ENCODE measurements at places on chromosomes 6 and 20.
A peak's percentile ranks its signal among the peaks of the same experiment; 100 is the strongest.

DNA sequence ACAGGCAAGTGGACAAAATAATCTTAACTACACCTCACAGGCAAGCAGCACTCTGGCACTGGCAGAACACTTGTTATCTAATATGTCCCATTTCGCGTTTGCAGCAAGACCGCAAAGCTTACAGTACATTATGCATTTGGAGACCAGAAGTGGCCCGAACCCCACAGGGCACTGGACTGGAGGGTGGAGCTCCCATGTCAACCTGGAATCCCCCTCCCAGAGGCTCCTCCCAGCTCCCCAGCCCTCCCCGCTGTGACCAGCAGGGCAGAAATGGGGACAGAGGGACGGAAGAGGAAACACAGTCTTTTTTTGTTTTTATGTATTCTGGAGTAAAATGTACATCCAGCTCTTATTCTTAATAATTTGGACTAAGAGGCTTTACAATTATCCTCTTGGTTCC, 263.7 kb downstream of the SMOC2 start:
- no peak for DNase-seq

DNA sequence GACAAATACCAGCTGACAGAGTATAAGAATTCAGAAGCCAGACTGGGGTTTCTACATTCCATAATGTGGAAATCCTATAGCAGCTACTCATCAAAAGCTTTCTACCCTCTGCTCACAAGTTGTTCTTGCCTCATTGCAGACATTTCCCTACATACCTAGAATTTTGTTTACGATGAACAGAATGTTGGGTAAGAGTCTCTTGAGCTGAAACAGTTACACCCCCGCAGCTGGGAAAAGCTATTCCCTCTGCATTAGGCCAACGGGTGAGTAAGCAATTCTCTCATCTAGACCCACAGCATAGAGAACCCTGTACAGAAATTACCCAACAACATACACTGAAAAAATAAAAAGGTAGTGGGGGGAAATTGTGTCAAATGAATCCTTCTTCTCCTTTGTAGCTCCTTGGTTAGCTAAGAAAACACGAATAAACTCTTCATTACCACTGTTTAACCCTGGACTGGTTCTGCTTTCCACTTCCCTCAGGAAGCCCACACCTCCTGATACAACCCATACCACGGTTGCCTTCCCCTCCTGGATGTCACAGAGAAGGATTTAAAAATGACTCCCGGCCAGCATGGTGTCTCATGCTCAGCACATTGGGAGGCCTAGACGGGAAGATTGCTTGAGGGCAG, 215.0 kb upstream of the SHLD1 start:
- DNase-seq: no peak

GRCh38 chr6:42714098-42714761, 8.2 kb downstream of the PRPH2 start:
- no peak for DNase-seq

DNA sequence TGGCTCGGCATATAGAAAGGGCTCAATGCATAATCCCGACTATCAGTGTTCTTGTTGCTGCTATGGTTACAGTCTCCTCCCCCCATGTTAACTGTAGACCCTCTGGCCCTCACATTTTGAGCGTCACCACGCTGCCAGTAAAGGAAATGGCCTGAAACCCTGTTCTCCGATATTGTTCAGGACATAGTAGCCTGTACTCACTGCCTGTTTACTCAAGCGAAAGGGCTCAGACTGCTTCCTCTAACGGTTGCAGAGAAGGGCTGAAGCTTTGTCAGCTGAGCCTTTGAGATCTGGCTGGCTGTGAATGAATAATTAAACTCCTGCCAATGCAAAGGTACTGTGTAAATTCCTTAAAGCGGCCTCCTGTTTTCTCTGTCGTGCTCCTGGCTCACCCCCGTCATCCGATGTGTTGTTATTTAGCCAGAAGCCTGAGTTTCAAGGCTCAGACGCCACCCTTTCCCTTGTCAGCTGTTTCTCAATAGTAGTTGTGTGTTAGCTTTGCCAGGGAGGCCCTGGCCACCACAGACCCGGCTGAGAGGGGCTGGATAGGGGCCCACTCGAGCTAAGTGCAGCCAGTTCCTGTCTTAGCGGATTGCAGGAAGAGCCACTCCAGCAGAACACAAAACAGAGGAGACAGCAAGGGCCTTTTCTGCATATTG, 31.2 kb upstream of the RALGAPA2 start:
- DNase-seq: no peak

DNA sequence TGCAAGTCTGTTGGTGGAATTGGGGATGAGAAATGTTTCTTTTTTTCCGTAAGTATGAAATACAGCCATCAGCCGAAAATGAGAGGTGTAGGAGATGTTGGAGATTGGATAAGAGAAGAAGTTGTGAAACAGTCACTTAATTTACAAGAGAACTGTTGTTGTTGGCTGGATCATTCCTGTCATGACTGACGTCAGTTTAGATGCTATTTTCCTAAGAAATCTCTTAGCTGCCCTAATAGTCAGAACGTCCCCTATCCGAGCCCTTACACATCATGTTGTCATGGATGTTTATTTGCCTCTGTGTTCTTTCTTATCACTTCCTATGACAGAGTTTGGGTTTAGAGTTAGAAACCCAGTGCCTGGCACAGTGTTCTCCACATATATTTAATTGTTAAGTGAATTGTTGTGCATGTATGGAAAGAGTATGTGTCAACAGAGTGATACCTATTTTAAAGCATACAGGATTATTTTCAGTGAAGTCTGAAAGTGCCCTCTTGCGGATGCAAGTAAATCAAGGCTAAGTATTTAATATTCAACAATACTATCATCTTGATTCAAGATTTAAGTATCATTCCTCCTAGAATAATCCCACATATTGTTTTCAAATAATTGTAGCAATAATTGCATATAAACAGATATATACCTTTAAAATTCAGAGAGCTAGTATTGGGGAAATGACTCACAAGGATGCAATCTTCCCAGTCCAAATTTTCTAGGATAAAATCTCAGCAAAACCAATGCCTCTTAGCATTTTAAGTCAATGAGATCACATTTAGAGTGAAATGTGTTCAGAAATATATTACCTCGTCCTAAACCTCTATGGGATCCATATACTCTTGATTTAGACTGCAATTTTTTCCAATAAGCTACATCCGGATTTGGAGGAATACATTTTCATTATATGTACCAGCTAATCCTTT, 309.9 kb upstream of the NOX3 start:
- DNase-seq: no peak

DNA sequence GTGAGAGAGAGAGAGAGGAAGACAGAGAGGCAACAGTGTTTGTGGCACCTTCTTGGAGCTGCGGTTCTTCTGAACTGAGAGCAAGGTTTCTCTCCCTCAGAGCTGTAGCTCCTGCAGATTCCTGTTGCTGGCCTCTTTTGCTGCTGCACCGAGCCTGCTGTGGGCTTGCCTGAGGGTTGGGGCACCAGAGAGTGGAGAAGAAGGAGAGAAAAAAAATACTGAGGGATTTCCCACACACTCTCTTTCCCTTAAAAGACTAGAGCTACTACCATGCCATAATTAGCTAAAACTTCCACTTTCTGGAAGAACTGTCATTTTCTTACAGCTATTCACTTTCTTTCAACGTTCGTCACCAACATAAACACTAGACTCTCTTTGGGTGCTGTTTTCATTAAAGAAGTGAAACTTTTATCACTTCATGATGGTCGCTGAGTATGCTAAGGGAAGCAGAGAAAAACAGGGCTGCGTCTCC, 18.2 kb upstream of the ECI2 start:
- DNase-seq: no peak

DNA sequence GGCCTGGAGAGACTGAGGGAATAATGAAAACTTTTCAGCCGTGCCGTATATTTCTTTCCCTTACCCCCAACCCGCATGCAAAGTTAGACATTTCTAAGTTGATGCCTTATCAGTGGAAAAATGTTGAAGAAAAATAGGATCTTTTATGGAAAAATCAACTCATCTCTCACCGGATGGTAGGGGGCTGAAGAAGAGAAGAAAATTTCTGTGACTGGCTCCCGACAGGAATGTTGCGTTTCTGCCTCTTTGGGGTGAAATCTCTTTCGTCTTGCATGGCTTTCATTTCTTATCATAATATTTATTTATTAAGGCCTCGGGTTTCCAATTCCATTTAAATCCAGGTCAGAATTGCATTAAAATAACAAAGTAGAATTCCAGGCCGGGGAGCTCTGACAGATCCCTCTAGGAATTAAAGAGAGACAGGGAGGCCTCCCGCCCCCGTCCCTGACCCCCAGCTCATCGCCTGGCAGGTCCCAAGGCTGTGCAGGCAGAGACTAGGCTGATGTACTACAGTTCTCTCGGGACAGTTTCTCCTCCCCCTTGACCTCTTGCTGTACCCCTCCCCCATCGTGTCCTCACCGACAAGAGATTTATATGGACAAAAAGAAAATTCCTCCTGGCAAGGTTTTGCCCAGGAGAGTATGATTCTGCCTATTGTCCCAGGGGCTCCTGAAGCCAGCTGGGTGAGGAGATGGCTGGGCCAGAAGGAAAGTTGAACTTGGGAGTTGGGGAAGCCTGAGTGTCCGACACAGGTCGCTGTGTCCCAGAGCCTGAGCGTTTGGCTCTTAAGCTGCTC, 1.3 kb downstream of the SCUBE3 start:
- DNase-seq: no peak

DNA sequence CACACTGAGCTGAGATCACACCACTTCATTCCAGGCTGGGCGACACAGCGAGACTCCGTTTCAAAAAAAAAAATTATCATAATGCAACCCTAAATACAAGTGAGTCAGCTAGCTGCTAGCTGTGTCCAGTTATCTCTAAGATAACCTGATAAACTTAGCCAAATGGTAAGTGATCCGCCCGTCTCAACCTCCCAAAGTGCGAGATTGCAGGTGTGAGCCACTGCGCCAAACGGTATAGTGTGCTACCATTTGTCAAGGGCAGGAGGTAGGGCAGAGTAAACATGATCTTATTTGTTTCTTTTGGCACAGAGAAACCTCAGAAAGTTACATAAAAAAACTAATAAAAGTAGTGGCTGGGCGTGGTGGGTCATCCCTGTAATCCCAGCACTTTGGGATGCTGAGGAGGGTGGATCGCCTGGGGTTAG, 4.7 kb upstream of the C6orf132 start:
- DNase-seq: peak; percentile 25

DNA sequence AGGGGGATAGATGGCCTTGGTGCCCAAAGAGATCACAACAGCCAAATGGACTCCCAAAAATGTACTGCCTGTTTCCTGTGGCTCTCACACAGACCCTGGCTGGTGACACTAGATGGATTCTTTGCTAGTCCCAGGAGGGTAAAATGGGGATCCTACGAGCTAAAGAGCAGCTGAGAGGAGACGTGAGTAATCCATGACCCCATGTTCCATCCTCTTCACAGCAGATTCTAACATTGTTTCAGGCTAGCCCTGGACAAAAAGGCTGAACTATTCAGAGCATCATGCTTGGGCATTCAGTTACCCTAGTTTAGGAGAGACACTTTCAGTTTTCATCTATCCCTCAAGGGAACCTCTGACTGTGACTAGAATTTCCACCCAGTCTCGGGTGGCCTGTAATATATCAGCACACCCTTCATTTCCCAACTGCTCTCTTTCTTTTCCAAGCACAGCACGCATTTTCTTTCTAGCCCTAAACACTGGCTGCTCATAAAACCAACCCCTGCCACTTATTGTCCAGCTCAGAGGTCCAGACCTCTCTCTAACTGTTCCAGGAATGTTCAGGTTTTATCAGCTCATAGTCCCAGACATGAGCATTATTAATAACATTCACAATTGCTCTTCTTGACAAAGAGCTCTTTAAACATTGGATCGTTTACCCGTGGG, 48.5 kb downstream of the SLC22A1 start:
- no peak for DNase-seq

GRCh38 chr20:13278812-13279570, 57.9 kb downstream of the ISM1 start:
- DNase-seq: no peak

GRCh38 chr6:47147175-47147727, 105.1 kb upstream of the ADGRF1 start:
- no peak for DNase-seq

GRCh38 chr6:35294308-35294945, 3.2 kb upstream of the DEF6 start:
- DNase-seq: peak; percentile 78

- no peak for DNase-seq
These were observed 16.9 kb upstream of the CBFA2T2 start for GRCh38 chr20:33472868-33473435.

GRCh38 chr6:87282743-87283142, 39.6 kb upstream of the SMIM8 start:
- no peak for DNase-seq

- DNase-seq: no peak
These were observed 158.1 kb upstream of the ARG1 start for GRCh38 chr6:131414956-131415355.

DNA sequence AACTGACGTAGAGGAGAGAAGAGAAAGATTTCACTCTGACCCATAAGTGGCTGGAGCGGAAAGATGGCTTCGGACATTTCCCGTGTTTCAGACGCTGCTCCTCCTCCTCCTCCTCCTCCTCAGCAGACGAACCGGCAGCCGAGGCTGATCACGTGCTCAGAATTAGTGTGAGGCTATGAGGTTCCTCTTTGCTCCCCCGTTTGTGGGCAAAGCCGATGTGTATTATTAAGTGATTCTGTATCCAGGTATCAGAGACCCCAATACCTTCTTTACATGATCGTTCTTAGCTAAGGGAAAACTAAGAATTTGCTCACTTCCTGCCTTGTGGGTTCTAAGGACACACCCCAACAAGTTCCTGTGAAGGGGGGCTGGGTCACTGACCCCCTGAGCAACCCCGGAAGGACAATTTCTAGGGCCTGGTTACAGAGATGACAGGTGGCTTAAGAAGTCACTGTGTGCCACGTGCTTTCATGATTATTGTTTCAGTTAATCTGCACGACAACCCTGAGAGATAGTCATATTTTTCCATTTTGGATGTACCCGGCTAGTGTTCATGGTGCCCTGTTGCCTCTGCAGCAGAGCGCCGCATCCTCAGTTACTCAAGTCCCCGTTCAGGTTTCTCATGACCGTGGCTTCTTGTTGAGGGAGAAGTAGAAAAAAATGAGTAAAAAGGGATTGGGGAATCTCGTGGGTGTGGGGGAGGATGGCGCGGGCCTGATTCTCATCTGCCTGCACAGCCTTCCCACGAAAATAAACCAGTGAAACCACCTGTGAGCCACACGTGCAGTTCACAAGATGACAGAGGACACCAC, 671.8 kb downstream of the QKI start:
- no peak for DNase-seq

DNA sequence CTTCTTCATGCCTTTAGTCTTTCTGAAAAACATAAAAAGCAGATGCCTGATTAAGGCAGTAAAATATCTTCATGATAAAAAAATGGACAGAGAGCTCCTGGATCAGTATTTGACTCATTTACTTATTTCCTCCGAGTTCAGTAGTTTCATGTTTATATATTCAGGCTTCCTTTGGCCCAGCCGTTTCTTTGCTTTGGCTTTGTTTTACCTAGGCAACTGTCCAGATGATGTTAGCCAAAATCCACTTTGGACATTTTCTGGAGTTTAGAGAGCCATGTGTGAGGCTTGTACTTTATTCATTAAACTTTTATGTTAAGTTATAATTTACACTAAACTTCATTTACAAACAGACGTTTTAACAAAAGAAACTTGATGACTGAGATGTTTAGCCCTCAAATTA, 307.1 kb upstream of the RSPO3 start:
- DNase-seq: no peak

Measured in NCI-H146 (cell line).